ENCODE measurements at places on chromosomes 11 and 22.

- DNase-seq = peak; percentile 62
Observed at GRCh38 chr11:10908215-10908951, 50.5 kb upstream of the ZBED5 start.

DNA sequence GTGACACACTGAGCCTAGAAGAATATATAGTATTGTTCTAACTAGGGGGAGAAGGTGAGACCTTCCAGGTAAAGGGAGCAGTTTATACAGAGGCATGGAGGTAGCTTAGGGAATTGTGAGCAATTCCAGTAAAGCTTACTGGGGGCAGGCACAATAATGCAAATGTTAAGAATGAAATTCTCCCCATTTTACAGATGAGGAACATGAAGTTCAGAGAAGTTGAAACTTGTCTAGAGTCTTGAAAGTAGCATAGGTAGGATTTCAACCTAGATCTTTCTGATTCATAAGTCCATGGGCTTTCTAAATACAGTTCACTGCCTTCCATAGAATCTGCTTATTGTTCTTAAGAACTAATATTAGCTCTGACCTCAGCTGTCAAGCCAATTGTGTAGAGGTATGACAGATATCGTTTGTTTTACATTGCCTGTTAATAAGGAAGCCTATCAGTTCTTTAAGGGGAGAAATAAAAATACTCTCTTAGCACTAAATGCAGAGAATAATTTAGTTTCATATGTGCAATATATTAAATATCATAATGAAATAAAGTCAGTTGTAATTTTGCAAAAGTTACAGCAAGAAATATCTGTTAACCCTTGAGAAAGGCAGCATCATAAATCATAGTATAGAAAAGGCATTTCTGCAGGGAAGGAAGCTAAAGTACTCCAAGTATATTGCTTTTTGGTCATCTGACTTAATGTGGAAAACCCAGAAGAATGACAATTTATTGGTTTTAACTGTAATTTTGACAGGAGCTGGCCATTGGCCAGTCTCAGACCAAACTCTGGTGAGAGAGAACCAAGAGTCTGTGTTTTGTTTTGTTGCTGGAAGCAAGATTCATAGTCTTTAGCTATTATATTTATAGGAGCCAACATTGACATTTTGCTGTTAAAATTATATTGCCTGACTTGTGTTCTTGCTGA lies 181.8 kb downstream of the UVRAG start:
- peak; percentile 76 for DNase-seq

GRCh38 chr11:73889019-73889418 lies 12.2 kb downstream of the PAAF1 start:
- no peak for DNase-seq

GRCh38 chr11:8247312-8247711 lies 16.4 kb downstream of the LMO1 start:
- no peak for DNase-seq

- no peak for DNase-seq
Observed at GRCh38 chr11:32893093-32893342, 407 bp downstream of the QSER1 start.

DNA sequence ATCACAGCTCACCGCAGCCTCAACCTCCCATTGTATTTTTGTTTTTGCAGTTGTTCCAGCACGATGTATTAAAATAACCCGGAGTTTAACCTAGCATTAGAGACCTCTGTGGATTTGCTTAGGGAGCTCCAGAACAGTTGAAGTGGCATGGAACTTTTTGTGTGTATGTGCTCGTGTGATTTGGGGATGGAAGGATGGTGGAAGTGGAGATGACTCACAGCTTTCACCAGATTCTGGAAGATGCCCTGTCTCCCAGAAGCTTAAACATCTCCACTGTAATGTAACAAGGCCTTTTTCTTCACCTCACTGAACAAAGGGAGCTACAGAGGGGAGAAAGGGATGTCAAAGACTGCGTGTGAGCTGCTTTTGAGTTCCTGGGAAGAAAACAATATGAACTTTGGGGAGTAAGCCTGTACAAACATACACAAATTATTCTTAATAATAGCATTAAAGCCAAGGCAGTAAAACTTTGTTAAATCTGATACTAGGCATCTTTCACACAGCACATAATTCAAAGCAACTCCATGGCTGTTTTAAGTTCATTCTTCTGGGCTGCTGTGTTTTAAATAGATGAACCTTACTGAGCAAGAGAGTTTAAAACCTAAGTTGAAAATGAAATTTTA lies 226.4 kb downstream of the ADAMTS15 start:
- DNase-seq = peak; percentile 13

GRCh38 chr22:38784856-38785255 lies 9.1 kb downstream of the DNAL4 start:
- no peak for DNase-seq

DNA sequence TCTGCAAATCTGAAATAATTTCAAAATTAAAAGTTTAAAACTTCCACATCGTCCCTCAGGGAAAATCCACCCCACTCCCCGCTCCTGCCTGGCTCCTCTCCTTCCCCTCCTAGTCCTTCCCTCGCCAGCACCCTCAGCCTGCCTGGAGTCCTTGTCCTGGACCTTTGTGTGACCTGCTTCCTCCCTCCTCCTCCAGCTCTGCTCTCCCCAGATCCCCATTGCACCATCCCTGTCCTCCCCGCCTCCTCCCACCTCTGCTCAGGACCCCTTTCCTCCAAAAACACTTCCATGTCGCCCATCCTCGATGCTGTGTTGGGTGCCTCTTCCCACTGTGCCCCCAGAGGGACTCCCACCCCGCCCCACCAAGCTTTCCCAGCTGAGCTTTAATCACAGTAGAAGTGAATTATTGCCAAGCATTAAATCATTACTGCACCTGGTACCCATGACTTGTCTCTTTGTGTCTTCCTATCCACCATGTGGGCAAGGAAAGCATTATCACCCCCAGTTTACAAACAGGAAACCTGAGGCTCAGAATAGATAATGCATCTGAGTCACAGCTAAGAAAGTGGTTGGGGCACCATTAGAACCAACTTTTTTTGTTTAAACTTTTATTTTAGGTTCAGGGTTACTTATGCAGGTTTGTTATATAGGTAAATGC lies 2.4 kb upstream of the ZP1 start:
- no peak for DNase-seq

DNA sequence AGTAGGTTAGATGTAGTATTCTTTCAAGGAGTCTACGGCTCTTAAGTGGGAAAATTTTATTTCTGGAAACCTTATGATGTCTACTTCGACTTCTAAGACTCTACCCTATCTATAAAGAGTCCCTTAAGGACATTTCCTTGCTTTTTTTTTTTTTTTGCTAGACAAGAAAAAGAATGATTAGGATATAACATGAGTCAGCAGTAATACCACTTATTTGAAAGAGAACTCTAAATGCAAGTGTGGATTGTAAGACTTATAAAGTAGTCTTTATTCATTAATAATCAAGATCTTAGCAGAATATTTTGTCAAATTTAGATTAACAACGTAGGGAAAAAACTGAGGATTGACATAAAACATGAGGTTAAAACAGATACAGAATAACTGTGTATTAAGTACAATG lies 71.0 kb downstream of the DKK3 start:
- no peak for DNase-seq

GRCh38 chr11:107282195-107282594 lies 175.4 kb downstream of the CWF19L2 start:
- DNase-seq = no peak

GRCh38 chr11:12812849-12813248 lies 138.6 kb downstream of the TEAD1 start:
- DNase-seq = no peak

DNA sequence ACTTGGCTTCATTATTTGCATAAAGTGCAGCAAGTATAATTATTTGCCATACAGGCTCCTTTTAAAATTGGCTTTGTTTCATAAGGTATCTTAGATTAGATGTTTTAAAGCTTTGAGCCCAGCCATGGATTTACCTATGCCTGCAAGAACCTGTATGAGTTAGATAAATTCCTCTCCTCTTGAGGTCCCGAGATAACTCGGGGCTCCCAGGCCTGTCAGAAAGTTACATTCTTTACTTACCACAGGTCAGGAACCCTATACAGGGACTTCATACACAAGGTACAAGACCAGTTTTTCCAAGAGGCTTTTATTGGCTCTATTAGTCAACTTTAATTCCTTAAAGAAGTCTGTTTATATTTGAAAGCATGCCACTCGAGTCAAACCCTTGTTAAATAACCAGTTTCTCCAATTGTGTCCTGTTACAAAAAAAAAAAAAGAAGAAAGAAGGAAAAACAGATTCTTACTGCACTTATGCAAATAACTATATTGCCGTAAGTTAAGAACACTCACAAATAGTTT lies 2.3 kb upstream of the C1QTNF6 start:
- no peak for DNase-seq

- no peak for DNase-seq
Observed at GRCh38 chr22:34045311-34045710, 125.0 kb upstream of the LARGE1 start.

DNA sequence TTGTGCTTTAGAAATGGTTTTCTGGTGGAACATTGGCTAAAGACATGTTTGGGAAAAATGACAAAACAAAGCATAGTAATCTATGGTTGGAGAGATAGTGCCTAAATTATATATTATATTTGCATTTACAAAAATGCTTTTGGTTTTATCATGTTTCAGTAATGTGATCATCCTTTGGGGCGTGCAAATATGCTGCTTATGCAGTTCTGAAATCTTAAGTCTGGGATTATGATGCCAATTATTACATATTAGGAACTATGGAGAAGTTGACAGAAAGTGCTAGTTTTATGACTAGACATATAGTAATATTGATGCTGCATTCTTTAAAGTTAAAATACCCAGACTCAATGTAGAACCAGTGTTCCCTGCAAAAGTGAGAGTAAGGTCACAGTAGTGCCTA lies 655.0 kb downstream of the METTL15 start:
- DNase-seq = no peak

GRCh38 chr11:32451808-32452207 lies 16.5 kb upstream of the WT1 start:
- peak; percentile 31 for DNase-seq

DNA sequence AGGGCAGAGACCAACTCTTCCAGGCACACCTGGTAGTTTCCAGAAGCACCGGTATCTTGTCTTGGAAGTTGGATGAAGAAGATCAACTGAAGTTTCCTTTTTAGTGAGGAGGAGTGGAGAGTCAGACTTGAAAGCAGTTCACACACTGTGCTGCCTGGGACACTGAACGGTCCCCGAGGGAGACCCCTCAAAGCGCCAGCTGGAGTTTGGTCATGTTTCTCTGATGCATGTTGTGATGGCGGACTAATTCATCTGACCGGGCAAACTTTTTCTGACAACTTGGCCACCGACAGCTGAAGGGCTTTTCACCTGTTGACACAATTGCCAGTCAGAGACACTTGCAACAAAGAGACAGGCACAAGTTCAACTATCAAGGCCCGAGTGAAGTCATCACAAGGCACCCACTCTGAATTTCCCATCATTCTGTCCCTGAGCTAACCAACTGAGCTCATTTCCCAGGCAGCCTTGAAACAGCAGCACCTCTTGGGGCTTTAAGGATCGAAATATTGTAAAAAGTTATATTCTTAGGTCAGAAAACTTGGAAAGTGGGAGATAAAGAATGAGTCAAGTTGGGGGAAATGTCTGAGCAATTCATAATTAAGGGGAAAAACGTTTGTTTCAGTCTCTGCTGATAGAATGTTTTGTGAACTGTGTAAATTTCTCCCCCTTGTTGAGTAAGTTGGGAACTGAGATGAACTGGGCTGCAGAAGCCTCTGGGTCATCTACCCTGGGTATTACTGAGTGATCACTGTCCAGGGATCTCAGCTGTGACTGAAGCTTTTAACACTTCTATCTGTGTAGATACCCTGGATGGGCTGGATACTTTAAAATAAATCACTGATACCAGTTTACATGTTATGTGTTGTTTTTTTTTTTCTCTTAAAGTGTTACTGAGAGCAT lies 46.2 kb downstream of the WT1 start:
- DNase-seq = no peak

GRCh38 chr11:116925050-116925449 lies 87.6 kb upstream of the APOA1 start:
- no peak for DNase-seq

- DNase-seq = no peak
Observed at GRCh38 chr22:36398601-36399471, 11.1 kb upstream of the MYH9 start.

- no peak for DNase-seq
Observed at GRCh38 chr22:18065256-18065655, 12.5 kb upstream of the PEX26 start.

GRCh38 chr11:113549611-113550578 lies 74.7 kb upstream of the DRD2 start:
- no peak for DNase-seq

DNA sequence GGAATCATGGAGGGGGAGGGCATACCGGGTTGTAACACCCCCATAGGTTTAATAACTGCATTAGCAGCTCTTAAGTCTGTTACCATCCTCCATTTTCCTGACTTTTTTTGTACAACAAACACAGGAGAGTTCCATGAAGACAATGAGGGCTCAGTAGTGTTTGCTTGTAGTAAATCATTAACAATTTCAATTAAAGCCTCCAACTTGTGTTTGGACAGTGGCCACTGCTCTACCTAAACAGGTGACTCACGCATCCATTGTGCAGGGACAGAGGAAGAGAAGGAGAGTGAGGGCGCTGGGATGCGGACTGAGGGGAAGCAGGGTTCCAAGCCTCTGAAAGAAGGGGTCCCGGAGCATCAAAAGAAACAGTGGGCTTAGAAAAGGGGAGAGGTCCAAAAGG lies 21.3 kb upstream of the MTNR1B start:
- DNase-seq = no peak

GRCh38 chr11:82505379-82505778 lies 228.3 kb downstream of the FAM181B start:
- no peak for DNase-seq

GRCh38 chr11:6303661-6304060 lies 16.6 kb downstream of the CAVIN3 start:
- no peak for DNase-seq

DNA sequence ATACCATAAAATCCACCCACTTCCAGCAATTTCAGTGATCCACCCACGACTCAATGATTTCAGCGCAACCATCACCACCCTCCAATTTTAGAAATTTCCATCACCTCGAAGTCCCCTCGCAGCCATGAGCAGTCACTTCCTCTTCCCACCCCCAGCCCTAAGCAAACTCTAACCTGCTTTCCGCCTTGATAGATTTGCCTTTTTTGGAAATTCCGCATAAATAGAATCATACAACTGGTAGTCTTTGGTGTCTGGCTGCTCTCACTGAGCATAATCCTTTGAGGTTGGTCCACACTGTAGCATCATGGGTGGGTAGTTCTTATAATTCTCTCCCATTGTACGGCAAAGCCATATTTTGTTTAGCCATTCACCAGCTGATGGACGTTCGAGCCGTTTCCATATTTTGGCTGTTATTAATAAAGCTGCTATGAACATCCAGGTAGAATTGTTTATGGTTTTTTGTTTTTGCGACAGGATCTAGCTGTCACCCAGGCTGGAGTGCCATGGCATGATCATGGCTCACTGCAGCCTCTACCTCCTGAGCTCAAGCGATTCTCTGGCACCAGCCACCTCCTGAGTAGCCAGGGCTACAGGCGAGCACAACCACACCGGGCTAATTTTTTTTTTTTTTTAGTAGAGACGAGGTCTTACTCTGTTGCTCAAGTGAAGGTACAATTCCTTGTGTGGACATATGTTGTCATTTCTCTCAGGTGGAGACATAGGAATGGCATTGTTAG lies 16.0 kb downstream of the PIM3 start:
- DNase-seq = no peak

GRCh38 chr22:42067671-42068251 lies 2.9 kb downstream of the NAGA start:
- DNase-seq = no peak

Data from foreskin melanocyte (primary cell).